Stimulated activated CD4-positive, alpha-beta T cell treated with anti-CD3 and anti-CD28 coated beads, Interleukin-1b, Interleukin-23, amount 100 ng/mL, for 1 hour (primary cell): ENCODE measurements at places on chromosomes 3 and 15.

GRCh38 chr3:88626456-88627120 lies 476.8 kb downstream of the C3orf38 start:
- no peak for DNase-seq

- DNase-seq, result no peak
Measured at GRCh38 chr3:9380014-9380413, 17.2 kb downstream of the THUMPD3 start.

- DNase-seq, result no peak
Measured at GRCh38 chr15:96158938-96159337, 171.6 kb upstream of the NR2F2 start.

DNA sequence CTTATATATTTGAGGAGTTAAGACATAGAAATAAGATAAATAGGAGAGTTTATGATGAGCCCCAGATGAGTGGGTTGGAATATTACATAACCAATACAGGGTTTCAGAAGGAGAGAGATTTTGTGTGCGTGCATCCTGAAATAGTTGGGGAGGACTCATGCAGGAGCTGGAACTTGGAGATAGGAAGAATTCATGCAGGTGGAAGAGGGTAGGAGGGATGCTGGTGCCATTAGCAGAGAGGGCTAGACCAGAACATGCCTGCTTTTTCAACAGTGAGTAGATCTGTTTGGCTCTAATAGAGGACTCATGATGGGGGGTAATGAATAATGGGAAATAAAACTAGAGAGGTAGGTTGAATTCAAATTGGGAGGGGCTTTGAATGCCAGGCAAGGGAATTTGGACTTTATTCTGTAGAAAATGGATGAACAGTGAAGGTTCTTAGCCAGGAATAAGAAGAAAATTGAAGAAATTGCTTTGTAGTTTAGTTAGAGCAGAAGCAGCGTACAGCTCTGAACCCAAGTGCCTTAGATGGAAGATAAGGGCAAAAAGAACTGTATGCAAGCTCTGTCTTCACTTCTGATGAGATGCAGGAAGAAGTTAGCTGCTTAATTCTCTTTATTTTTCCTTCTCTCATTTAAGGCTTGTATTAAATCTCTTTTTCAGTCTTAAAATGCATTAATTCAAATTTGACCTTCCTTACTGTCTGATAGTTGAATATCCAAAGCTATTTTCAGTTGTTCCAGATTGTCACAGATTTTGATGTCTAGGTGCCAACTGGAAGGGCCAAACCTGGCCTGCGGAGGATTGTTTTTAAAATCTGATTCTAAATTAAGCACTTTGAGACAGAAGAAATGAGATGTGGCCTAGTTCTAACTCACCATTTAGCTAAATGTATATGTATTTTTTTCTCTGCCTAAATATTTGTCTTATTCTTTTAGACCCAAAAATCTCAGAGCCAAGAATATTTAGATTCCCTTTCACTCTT lies 86.3 kb downstream of the PPM1L start:
- no peak for DNase-seq

DNA sequence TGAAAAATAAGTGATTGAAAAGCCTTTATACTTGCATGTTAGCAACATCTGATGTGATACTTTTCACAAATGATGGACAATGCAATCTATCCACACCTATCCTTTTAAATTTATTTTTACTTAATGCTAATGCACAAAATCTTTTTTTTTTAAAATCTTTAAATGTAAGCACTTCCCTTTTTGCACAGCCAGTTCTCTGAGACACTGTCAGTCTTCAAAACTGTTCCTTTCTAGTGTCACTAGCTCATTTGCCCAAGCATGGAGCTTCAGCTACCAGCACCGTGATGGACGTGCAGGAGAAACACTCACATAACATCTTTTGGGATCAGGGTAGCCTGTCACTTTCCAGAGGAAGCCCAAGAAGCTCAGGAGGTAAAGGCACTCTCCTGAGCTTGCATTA lies 50.1 kb downstream of the NR1D2 start:
- DNase-seq, result no peak

GRCh38 chr3:123071146-123071545 lies 4.3 kb downstream of the PDIA5 start:
- no peak for DNase-seq

GRCh38 chr3:129046037-129046731 lies 14.4 kb upstream of the GP9 start:
- DNase-seq, result no peak

DNA sequence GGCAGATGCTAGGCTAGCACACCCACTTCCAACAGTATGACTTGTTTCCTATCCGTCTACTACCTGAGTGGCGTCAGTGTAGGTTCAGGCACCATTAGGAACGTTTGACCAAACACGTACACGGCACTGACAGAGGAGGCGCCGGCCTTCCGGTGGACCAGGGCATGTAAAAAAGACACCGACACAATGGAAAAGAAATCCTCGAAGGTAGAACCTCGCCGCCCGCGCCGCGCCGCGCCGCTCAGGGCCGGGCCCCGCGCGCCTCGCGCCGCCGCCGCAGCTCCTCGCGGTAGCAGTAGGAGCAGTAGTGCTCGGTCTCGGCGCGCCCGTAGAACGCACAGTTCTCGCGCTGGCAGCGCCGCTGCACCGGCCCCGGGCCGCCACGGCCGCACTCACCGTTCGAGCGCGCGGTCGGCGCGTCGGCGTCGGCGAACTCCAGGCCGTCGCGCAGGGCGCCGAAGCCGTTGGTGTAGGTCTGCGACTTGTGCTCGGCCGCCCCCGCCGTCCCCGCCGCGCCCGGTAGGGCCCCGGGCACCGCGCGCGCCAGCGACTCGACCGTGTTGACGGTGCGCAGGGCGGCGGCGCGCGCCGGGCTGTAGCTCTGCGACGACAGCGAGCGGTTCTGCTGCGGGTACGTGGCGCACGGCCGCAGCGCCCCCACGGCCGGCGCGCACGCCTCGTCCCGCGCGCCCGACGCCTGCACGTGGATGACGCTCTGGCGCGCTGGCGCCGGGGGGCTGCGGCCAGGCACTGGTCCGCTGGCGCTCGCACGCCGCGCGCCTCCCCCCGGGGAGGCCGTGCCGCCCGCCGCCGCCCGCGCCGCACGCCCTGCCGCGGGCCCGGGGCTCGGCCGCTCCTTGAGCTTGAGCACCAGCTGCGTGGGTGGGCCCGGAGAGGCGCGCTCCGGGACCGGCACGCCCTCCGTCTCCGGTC lies 156.7 kb downstream of the KLF13 start:
- DNase-seq, result no peak

DNA sequence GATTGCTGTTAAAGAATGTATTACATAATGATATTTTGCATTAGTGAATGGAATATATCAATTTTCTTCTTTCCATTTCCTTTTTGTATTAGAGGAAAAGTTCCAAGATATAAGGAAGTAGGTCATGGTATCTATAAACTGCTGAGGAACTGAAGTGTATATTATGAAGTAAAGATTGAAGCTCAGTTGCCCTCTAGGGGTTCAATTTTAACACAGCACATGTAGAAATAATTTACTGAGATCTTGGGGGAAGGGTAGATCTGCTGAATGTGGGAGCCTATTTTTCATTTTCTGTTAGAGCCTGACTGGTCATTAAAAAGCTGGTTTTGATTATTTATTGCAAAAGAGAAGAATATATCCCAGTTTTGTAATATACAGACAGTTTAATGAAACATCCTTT lies 45.2 kb downstream of the CMC1 start:
- DNase-seq, result no peak

DNA sequence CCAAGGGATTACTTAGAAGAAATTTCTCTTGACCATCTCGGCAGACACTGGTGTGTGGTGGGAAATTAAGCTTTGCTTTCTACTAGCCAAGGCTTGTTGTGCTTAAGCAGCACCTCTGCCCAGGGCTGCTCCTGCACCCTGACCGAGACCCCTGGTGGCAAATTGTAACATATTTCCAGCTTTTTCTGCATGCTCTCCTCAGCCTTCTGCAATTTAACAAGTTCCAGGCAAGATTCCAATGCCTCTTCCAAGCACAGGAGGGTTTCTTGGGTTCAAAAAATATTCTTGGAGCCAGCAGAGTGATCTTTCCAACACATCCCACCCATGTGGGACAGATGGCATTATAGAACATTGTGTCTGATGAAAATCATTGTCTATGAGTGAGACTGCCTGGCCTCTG lies 210.5 kb downstream of the CLSTN2 start:
- no peak for DNase-seq

DNA sequence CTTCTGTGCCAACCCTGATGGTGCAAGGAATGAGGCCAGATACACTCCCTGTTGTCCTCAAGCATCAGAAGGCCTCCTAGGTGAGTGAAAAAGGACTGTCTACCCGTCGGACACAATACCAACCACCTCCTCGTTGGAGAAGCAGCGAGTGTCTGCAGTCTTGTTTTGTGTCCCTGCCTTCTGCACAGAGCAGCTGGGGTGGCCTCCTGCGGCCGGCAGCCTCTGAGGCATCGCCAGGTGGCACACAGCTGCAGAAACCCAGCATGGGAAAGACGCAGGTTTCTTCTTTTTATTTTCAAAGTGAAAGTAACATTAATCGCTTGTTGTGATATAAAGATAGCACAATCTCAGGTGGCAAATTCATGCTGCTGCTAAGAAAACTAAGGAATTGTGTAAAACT lies 509.9 kb downstream of the OCA2 start:
- no peak for DNase-seq

DNA sequence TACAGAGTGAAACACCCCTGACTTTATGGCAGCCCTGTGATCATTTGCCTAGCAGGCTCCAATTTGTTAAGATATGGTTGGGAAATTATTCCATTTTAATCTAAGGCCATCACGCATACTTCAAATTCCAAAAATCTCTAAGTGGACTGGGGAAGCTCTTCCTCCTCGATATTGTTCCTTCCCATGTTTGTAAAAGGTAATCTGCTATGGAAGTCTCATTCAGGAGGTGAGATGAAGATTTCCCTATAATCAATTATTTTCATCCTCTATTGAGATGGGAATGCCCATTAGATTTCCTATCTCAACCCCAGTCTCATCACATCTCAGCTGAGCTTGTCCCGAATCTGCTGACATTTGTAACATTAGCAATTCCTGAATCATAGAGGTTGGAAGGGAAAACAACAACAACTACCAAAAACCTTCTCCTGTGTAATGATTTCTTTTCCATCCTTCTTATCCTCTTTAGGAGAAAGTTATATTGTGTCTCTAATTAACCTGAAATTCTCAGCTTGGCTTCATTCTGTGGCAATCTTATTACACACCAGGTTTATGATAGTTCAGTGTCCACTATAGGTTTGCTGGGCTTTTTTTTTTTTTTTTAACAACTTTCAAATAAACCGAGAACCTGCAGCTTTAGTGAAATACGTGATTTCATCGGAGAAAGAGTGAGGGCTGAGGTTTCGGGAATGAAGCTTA lies 2.2 kb upstream of the NR2F2 start:
- no peak for DNase-seq

GRCh38 chr15:74167891-74168331 lies 5.6 kb upstream of the ISLR start:
- DNase-seq, result no peak

- DNase-seq, result no peak
Measured at GRCh38 chr3:24493746-24494617, 668 bp downstream of the THRB start.

GRCh38 chr15:60803059-60803458 lies 324.1 kb upstream of the ICE2 start:
- no peak for DNase-seq

DNA sequence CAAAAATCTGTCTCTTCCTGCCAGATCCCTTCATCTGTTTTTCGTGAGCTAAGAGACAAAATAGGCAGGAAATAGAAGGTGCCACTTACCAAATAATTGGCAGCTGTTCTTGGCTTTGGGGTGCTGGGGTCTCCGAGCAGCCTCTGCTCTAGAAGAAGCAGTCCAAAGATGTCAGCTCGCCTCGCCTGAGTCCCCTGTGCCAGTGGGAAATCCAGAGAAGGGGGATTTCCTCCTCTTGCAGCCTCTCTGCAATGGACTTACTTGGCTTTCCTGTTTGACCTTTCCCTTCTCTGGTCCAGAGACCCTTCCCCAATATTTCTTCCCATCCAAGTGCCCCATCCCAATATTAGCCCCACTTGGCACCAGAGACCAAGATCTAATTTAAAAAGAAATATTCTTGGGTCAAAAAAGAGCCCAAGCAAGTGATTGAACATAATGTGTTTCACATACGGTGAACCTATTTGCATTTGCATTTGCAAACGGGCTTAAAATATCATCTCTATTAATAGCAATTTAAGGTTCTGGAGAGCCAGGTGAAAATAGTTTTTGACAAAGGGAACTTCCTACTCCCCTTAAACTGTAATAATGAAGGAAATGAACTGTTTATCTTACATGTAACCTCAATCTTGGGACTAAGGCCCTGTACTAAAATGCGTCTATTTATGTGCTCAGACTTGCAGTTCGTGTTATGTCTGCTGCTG lies 23.2 kb downstream of the CD86 start:
- DNase-seq, result no peak

DNA sequence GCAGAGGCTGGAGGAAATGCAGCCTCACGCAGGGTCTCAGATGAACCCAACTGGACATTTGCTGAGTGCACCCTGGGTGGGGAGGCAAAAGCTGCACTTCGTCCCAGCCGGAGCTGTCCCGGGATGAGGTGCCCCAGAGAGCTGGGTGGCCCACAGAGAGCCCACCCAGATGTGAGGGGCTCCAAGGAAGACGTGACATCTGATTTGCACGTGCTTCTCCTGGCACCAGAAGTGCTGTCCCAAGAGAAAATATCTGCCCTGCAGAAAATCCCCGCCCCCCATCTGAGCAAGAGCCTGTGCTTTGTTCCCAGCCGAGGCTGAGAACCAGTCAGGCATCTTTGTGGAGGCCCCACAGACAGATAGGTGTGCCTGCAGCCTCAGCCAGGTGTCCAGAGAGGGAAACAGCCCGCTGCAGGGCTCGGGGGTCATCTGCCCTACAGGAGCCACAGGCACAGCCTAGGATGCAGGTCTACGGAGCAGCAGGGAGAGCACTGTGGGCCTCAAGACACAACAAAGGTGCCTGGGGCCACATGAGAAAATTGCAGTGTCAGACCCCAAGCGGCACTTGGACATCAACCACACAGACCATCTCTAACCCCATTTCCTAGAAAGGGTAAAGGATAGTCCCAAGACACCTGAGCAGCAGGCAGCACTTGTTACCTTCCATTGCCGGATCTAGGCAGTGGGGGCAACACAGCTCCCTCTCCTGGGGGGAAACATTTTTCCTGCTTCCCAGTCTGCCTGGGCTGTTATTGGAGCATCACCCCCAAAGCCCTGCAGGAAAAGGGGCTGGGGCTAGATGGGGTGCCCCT lies 5.8 kb downstream of the TMIE start:
- no peak for DNase-seq

DNA sequence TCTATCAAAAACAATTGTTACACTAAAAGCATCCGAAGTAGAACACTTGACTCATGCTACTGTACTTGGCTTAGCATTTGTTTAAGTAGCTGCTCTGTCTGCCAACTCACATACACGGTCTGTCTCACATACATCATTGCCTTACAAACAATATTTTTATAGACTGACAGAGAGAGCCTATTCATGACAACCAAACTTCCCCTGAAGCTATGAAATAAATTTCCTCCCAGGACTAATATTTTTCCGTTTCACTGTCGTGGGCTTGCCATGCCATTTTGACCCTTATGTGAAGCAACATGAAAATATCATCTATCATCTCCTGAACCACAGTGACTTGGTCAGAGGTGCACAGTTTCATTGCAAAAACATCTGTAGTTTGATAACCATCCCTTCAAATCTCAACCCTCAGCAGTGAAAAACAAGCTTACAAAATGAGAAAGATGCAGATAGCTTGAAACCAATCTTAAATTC lies 66.5 kb upstream of the PYGO1 start:
- DNase-seq, result no peak

- no peak for DNase-seq
Measured at GRCh38 chr3:183161552-183162336, 790 bp downstream of the LAMP3 start.

- DNase-seq, result no peak
Measured at GRCh38 chr15:63045879-63046278, 3.3 kb downstream of the TPM1 start.

GRCh38 chr3:139434764-139435307 lies 41.5 kb downstream of the RBP2 start:
- DNase-seq, result no peak
